Ascending aorta (tissue), 2 donors: ENCODE measurements at places on chromosomes 16 and 17.

DNA sequence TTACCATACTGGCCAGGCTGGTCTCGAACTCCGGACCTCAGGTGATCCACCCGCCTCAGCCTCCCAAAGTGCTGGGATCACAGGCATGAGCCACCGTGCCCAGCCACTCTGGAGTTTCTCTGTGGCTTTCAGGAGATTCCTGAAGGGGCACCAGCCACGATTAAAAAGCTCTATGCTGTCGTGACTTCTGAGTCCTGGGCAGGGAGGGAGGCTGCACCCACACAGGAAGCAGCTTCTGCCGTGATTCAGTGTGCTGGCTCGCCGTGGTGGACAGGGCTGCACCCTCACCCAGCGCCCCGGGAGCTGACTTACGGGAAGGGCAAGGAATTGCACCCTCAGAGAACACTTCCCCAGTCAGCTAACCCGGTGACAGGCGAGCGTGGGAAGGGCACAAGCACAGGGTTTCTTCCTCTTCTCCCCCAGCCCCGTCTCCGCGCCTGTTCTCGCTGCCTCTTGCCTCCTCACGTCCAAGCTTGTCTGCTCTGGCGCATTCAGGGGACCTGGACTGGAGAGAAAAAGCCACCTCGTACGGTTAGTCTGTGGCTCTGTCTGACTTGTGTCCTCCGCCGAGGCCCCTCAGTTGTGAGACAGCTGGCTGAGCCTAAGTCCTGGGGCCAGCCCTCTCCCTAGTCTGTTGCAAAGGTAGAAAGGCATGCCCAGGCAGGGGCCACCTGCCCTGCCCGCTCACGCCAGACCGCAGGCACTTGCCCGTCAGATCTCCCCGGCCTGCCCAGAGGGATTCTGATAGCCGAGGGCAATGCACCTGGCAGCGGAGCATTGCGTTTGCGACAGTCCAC lies 145.0 kb downstream of the SEC14L1 start:
- peak; percentile 40 for DNase-seq

- DNase-seq = no peak
These were observed 103.7 kb downstream of the XYLT1 start for GRCh38 chr16:17367036-17367435.

GRCh38 chr17:7997186-7997585 lies 5.2 kb upstream of the GUCY2D start:
- no peak for DNase-seq

DNA sequence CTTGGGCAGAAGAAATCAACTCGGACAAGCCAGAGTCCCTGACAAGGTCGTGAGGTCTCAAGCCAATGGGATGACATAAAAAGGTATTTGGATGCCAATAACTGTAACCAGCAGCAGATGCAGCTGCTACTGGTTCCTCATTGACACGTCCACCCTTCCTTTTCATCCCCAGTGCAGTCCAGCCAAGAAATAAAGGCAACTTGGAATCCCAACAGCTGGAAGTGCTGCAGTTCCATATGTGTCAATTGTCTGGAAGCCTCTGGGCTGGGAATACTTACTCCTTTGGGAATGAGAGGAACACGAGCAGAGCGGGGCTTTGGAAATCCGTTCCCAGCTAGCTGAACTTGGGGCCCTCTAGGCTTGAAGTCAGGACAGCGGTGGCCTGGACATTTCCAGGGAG lies 360.4 kb upstream of the ZFHX3 start:
- no peak for DNase-seq

DNA sequence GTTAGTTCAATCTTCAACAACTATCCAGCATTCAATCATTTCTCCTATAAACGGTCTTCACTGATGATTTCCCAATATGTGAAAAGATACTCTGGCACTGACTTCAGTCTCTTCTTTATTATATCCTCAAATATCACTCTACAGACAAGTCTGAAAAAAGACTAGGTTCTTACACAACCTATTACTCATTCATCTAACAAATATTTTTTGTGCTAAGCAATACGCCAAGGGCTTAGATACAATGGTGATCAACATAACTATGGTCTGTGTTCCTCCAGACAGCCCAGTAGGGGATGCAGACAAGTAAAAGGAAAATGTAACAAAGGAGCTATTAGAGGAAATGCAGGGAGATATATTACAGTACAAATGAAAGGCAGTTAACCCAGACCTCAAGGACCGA lies 63.9 kb downstream of the MYO1D start:
- no peak for DNase-seq

DNA sequence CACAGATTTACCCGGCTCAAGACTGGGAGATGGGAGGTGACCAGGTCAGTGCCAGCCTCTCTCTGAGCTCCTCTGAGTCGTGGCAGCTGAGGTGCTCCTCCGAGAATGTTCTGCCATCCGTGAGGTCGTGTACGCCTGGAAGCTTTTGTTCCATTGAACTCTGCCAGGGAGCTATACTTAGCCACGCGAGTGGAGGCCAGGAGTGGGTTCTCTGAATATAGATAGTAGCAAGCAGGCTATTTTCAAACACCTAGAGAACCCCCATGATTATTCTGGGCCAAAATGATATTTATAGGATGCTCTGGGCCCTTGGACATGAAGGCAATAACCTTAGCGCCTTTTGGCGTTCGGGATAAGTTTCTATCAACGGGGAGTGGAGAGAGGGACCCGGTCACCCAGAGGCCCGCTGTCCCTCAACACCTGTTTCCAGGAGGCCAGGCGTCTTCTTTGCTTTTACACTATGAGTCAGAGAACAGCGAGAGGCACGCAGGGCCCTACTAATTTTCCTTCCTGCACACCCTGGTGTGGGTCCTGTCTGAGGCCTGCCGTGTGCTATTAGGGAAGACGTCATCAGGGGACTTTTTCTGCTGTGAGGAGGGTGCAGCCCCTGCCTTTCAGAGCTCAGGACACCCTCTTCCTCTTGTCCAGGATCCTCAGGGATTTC lies 11.0 kb upstream of the MVD start:
- no peak for DNase-seq

DNA sequence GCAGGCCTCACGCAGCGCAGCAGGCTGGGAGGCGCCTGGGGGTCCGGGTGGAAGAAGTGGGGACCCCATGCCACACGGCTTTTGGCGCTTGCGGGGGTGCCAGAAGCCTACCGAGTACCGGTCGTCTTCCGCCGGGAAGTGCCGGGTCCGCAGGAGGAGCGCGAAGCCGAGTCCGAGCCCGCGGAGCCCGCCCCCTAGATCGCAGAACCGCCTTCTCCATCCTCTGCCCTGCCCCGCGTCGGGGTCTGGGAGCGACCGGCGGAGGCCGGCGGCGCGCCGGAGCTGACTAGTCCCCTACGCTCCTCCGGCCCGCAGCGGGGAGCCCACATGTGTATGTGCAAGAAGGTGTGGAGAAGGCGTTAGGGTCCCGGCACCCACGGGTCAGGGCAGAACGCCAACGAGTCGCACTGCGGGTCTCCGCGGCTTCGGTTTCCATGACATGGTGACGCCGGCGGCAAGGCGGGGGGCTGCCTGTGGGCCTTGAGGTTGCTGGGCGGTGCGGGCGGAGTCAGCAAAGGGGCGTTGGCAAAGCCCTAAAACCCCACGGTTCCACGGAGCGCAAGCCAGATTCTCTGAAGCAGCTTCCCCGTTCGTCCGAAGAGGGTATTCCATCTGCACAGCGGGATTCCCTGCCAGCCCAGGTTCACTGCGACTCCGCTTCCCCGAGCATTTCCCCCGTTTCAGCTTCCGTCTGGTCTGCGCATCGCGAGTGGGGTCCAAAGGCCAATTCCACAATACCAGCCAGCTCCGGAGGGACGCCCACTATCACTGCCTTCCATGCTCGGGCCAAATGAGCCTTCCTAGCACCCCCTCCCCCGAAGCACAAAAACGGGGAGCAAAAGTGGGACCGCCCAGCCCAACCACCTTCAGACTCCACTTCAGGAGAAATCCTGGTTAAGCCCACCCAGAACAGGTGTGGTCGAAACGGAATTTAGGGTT lies 2.3 kb upstream of the LHX1 start:
- DNase-seq = no peak

DNA sequence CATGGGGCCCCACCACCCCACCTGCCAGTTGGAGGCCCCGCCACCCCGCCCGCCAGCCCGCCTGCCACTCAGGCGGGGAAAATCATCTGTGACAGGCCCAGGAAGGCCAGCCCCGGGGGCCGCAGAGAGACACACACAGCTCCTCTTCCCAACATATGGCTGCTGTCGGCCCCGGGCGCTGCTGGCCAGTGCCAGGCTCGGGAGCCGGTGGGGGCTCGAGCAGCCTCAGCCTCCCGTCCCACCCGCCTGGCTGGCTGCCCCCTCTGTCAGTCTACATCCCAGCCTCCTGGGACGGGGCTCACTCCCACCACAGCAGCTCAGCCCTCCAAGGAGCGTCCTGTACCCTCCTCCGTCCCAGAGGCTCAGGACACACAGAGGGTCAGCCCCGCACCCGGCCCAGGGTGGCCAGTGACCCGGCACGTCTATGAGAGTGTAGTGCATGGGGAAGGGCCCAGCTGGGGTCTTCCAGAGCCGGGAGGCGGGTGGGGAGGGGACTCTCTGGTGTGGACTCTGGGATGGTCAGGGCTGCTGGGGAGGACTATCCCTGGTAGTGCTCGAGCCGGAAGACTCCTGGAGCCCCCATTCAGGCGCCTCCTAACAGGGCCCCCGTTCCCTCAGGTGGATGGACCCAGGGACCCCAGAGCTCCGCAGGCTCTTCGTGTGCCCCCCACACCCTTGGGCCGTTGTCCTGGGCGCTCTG lies 3.6 kb upstream of the PRR35 start:
- DNase-seq = no peak

GRCh38 chr17:21282231-21282630 lies 2.3 kb upstream of the MAP2K3 start:
- peak; percentile 83 for DNase-seq

DNA sequence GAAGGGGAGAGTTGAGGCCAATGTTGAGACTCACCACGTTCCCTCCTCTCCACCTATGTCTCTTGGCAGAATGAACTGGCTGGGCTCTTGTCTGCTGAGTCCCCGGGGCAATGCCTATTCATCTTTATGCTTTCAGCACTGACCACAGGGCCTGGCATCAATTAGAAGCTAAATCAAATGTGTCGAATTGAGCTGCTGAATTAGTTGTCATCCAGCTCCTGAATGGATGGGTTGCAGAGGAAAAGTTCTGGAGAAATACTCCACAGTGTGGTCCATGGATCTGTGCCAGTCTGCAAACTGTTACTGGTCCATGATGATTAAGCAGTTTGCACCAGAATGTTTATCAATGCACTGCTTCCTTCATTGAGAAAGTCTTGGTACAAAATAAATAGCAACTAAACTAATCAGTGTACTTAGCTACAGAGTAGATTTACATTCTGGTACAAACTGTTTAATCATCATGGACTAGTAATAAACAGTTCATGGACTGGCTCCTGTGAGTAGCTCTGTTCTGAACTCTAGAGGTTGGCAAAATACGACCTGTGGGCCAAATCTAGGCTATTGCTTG lies 4.6 kb downstream of the CNGB1 start:
- DNase-seq = no peak

DNA sequence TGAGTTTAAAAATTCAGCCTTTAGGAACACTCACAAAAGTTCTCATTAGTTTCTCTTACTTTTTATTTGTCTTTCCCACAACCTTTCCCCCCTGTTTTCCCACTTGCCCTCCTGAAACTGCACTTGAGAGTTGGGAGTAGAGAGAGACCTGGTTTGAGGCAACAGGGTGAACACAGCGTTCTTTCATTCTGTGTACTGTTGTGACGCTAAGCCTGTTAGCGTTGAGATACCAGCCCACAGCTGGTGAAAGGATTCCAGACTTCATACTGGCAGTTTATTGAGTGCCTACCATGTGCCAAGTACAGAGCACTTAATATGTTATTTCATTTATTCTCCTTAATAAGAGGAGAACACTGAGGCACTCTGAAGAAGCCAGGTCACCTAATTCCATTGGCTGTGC lies 10.3 kb downstream of the TNRC6C start:
- no peak for DNase-seq

GRCh38 chr16:81095653-81095952 lies 592 bp downstream of the GCSH start:
- no peak for DNase-seq

DNA sequence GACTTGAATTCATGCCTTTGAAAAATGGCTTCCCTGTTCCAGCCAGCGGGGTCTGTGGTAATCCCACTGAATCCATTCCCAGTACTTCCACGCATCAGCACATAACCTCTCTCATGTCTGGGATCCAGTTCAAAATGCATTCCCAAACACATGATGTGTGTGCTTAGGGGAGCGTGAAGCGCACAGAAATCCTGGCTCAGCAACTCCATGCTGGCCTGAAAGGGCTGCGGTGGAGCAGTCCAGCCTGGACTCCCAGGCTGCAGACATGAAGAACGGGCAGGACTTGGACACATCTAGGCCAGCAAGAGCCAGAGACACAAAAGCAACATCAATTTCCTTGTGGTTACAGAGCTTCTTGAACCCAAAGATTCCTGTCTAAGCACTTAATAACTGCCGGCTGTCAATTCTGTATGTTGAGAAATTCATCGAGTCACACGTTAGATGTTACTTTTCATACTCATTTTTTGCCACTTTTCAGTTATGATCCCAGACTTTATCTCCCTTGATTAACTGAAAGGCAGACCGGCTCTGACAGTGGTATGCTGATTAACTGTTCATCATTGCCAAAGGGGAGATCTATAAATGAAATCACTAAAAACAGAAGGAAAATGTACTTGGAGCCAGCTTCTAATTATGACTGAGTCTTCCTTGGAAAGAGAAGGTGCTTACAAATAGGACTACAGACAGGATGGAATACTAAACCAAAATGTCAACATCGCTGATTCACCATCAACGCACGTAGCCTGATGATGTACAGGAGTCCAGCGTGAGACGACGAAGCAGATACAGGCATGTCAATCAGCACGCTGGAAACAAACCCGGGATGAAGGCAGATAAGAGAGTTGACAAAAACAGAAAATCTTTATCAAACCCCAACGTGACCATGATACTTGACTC lies 23.0 kb downstream of the NSMCE1 start:
- no peak for DNase-seq

DNA sequence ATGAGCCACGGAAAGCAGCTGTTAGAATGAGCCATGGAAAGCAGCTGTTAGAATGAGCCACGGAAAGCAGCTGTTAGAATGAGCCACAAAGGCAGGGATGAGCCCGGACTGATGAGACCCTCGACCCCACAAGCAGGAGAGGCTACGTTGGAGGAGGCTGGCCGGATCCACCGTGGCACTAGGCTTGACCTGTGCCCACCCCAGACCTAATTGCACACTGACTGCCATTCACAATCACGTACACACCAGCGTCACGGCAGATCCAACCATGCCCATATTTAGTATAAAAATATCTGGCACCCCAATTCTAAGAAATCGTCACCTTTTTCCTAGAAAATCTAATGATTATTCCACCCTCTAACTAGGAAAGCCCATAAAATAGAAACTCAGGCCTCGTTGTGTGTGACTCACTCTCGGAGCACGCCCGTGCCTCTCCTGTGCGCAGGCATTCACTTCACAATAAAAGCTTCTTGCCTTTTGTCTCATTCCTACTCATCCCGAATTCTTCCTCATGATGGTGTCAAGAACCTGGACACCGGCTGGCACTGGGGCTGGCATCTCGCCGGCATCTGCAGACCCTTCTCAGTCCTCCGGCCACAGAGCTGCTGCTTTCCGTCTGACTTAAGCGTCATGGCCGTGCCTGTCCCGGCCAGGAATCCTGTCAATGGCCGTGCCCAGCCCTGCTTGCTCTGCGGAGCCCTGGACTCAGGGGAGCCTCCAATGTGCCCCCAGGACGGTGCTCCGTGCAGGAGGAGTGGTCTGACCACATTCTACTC lies 5.5 kb upstream of the SECTM1 start:
- DNase-seq = no peak
